ENCODE measurements at places on chromosomes 3 and 15.

DNA sequence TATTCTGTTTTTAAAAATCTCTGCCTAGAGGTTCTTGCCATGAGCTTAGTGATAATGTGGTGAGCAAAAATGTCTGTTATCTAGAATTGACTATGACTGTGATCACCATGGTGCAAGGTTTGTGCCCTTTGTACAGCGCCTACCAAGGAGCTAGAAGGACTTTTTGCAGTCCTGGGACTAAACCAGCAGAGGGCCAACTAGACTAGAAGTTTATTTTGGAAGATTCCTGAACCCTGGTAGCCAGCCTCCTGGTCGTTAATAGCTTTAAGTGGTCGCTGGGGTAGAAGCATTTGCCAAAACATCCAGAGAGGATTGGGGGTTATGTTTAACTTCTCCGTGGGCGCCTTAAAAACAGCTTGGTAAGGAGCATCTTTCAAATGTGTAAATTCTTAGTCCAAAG lies 7.8 kb downstream of the SCG5 start:
- no peak for DNase-seq

DNA sequence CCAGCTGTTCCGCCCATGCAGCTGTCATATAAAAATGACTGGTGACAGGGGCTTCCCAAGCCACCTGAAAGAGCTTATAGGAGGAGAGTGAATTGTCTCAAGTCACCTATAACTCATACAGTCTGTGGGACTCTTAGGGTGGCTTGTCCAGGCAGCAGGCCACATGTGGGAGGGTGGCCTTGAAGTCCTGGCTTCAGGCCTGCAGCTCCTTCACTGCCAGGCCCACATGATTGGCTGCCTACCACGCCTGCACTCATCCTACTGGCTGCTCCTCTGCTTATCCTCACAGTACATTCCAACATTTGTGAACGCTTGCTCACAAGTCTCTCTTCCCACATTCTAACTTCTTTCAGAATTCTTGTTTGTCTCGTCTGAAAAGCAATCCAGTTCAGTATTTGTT lies 41.1 kb upstream of the TIPARP start:
- DNase-seq = no peak

GRCh38 chr3:34012102-34012461 lies 213.7 kb downstream of the PDCD6IP start:
- DNase-seq = no peak

DNA sequence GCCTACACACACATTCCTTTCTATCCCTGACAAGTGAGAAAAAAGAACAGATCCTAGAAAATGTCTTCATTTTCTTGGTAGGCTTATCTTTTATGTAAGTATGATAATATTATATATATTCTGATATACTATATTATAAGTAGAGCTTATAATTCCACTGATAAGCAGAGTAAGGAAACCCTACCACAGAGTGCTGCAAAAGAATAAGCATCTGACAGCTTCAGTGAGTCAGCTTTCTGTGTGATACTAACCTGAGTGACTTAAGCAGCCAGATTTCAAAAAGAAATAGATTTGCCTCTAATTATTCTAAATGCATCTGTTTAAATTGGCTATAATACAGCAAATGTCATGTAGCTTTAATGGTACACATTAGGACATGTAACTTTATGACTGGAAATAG lies 656.0 kb downstream of the MCTP2 start:
- no peak for DNase-seq

GRCh38 chr3:128012050-128012449 lies 40.2 kb upstream of the SEC61A1 start:
- DNase-seq = no peak

- DNase-seq = no peak
These were observed 4.5 kb downstream of the NR1I2 start for GRCh38 chr3:119786409-119786808.

DNA sequence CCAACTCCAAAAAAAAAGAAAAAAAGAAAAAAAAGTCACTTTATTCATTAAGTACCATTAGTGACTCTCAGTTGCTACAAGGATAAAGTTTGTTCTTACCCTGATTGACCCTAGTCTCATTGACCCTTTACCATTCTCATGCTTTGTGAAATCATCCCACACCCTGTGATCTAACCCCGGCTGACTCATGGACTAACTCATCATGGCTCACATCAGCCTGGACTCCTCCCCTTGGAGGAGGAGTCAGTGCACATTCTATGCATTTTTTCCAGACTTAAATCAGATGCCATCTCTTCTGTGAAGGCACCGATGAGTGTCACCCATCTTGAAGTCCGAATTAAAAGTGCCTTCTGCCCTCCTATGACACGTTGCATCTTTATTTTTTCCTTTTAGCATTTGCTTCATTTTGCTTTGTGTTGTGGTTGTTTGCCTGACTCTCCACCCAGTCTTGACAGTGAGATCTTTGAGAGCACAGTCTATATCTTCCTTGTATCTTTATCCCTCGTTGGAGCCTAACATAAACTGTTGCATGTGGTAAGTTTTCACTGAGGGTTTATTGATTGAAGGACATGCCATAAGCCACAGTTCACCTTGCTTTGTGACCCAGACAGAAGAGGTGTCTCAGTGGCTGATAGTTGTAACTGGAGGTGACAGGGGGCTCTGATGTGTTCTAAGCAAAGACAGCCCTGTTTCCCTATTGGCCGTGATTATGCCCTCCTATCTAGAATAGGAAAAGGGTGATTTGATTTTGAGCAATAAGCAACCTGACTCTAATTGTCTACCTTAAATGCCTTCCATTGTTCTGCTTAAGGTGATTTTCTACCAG lies 72.1 kb downstream of the IL1RAP start:
- no peak for DNase-seq

- no peak for DNase-seq
These were observed 247.0 kb downstream of the STXBP5L start for GRCh38 chr3:121155028-121155427.

- DNase-seq = no peak
These were observed 78.7 kb upstream of the TTBK2 start for GRCh38 chr15:42999201-42999779.

DNA sequence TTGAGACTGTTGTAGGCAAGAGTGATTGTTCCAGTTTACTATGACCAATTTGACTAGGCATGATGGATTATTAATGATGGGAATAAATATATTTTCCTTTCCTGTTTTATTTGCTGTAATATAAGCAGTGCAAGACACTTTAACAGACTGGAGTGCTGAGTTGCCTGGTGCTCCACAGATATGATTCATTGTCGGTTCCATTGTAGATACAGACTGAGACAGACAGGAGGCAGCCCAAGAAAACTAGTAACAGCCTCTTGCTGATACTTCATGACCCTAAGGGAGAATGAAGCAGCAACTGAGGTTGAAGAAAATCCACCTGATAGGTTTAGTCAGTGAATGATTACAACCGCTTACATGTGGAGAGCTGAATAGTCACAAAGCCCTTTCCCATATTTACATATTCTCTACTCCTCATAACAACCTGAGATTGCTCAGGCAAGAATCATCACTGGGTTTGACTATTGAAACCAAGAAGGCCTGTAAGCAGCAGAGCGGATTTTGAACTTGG lies 235.1 kb upstream of the TPRG1 start:
- DNase-seq = no peak

GRCh38 chr3:160392798-160393197 lies 6.2 kb downstream of the IFT80 start:
- no peak for DNase-seq

- DNase-seq = no peak
These were observed 373.8 kb upstream of the PROK2 start for GRCh38 chr3:72158639-72159326.

DNA sequence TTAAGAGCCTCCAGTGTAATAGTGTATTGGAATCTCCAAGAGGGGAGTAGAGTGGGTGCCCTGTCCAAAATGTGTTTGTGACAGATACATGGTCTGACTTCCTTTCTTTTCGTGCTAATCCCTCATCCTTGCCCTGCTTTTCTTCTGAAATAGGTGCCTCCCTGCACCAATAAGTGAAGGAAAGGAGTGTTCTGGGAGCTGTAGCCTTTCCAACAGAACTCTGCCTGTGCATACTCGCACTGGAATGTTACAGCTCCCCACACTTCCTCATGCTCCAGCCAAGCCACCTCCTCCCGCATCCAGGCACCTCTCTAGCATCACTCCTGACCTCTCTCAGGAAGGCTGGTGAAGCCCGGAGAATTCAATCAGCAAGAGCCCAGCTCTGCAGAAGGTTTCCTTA lies 478.0 kb downstream of the GABRG3 start:
- DNase-seq = no peak

- no peak for DNase-seq
These were observed 198.4 kb downstream of the ZNF621 start for GRCh38 chr3:40723083-40723660.

- no peak for DNase-seq
These were observed 3.8 kb downstream of the SCAMP2 start for GRCh38 chr15:74869372-74869725.

DNA sequence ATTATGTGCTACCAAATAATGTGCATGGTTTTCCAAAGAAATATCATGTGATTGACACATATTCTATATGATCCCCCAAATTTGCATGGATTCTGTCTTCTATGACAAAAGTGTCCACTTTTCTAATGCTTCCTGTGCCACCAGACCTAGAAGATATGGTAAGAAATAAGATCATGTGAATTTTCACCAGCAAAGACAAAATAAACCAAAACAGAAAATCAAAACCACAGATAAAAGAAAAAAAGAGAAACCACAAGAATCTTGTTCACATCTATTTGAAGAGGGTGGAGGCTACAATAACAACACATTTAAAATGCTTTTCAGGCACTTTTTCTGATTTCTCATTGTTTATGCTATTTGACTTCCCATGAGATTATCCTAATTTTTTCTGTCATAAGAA lies 303.4 kb downstream of the DIPK2A start:
- no peak for DNase-seq

GRCh38 chr3:138253609-138254008 lies 66.5 kb downstream of the ARMC8 start:
- no peak for DNase-seq

DNA sequence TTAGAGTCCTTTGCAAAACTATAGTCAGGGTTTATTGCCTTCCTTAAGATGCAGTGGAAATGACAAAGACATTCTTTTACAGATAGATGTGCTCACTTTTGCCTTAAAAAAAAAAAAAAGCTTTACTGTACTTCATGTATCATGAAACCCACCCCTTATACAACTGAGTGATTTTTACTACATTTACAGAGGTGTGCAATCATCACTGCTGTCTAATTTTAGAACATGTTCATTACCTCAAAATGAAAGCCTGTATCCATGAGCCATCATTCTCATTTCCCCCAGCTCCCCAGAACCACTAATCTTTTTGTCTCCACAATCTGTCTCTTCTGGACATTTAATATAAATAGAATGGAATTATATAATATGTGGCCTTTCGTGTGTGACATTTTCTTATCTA lies 111.9 kb downstream of the NR1I2 start:
- no peak for DNase-seq

DNA sequence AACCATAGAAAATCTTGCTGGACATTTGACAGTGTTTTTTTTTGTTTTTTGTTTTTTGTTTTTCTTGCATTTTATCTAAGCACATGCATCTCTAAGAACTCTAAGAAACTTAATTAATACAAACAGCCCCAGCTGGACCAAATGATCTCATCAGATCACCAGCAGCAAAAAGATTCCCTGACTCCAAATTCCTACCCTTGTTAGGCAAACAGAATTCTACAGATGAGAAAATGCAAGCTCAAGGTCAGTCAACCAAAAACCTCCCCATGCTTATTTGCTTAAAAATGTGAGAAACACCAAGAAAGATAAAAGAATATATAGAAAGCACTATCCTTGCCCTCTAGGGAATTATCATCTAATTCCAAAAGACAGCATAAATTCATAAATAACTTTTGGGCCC lies 65.4 kb downstream of the FOXP1 start:
- DNase-seq = no peak

DNA sequence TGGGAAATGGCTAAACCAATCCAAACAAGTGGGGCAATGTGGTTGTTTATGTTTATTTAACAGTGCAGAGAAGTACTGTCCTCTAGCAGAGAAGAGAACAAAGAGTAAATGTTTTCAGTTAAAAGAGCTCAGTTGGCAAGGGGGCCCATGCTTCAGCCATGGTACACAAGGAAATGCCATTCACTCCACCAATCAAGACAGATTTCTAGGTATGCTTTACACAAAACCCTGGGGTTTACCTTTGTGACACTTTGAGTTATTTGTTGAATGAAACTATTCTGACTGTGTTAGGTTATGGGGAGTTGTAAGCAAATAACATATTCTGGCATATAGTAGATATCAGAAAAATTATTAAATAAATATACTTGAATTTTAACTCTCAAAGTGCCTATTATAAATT lies 228.5 kb upstream of the MME start:
- no peak for DNase-seq

DNA sequence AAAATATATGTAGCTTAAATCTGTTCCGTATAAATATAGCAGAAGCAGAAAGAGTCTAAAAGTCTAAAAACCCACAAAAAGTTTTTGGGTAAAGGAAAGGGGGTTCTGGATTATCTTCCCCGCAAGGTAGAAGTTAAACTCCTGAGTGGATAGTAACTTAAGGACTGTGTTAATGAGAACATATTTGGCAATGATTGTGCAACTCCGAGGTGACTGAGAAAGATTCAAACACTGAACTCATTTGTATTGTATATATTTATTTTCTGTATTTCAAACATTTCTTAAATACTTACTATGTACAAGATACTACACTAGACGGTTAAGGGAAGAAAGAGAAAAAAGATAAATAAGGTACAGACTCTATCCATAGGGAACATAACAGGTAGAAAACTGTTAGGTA lies 72.7 kb upstream of the PPIB start:
- no peak for DNase-seq

- DNase-seq = peak; percentile 36
These were observed 22.4 kb upstream of the SMAD6 start for GRCh38 chr15:66679657-66680108.

- DNase-seq = no peak
These were observed 94.4 kb upstream of the PHLDB2 start for GRCh38 chr3:111764645-111765091.

GRCh38 chr3:94070341-94070911 lies 7.6 kb downstream of the NSUN3 start:
- DNase-seq = no peak

- DNase-seq = no peak
These were observed 51.2 kb upstream of the PHLDB2 start for GRCh38 chr3:111807826-111808225.

- no peak for DNase-seq
These were observed 43.5 kb downstream of the MYO9A start for GRCh38 chr15:72074335-72075060.

GRCh38 chr3:169146179-169146665 lies 517.3 kb downstream of the MECOM start:
- DNase-seq = peak; percentile 86

GRCh38 chr3:81916890-81917289 lies 155.4 kb upstream of the GBE1 start:
- DNase-seq = no peak

- DNase-seq = peak; percentile 19
These were observed 74.7 kb downstream of the RASA2 start for GRCh38 chr3:141561426-141562034.
